SW480 (cell line): ENCODE measurements at places on chromosomes 6 and 20.

DNA sequence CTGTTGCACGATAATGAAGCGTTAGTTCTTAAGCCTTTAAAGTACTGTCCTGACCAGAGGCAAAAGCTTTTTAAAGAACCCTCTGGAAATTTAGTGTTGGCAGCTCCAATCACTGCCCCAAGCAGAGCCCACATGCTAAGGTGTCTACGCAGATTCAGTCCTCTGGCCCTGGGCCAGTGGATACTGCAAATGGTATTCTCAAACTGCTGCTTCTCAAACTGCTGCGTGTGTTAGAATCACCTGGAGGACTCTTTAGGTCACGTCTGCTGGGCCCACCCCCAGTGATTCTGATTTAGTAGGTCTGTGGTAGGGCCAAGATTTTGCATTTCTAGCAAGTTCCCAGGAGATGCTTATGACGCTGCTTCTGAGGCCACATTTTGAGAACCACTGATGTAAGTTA, 96.0 kb upstream of the CCDC28A start:
- DNase-seq, result no peak

- no peak for DNase-seq
Measured at GRCh38 chr6:31178143-31179041, 7.9 kb upstream of the POU5F1 start.

GRCh38 chr6:143555582-143555981, 44.1 kb upstream of the FUCA2 start:
- no peak for DNase-seq

DNA sequence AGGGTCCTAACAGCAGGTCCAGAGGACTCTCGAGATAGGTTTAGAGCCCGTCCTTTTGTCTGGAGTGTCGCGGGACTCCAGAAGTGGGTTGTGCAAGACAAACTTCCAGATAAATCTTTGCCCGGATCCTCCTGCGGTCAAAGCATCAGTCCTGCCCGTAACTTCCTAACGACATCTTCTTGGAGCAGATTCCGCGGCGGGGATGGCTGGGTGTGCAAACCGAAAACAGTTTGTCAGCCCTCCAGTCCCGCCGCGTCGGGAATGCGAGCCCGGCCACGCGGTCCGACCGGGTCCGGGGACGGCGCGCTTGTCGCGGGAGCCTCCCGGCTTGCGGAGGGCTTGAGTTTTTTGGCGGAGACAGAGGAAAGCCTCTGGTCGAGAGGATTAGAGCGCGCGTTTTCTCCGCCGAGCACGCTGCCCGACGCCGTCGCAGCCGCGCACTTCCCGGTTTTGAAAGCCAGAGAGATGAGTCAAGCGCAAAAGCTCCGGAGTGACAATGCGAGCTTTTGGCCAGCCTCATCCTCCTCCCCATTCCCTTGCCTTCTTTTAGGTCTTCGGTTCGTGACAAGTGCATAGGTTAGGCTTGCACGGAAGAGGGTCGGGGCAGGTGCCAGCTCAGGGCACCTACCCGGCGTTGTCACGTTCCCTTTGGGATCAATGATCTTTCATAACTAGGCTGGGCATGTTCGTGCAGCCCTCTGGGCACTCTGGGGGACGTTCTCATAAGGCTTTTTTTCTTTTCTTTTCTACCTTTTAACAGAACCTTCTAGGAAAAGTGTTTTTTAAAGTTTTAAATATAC, 91.3 kb upstream of the PRDM1 start:
- peak; percentile 66 for DNase-seq

- peak; percentile 49 for DNase-seq
Measured at GRCh38 chr6:109073344-109074132, 21.1 kb downstream of the SESN1 start.

DNA sequence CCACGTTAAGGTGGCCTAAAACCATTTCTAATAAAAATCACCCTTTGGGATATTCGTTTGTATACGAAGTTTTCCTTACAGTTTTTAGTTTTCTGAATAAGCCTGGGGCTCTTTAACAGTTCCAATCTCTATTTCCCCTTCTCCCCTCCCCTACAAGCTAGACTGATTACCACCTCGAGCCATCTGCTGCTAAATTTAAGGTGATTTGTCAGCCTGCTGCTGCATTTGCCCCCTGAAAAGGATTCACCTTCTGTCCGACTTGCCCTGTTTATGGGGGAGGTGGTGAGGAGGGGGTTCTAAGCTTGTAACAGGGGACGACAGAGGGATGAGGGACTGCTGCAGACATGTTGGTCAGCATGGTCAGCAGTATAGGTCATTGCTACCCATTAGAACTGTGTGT, 146.3 kb downstream of the JARID2 start:
- no peak for DNase-seq

GRCh38 chr6:140708441-140708840, 1334.0 kb upstream of the CITED2 start:
- DNase-seq, result no peak

DNA sequence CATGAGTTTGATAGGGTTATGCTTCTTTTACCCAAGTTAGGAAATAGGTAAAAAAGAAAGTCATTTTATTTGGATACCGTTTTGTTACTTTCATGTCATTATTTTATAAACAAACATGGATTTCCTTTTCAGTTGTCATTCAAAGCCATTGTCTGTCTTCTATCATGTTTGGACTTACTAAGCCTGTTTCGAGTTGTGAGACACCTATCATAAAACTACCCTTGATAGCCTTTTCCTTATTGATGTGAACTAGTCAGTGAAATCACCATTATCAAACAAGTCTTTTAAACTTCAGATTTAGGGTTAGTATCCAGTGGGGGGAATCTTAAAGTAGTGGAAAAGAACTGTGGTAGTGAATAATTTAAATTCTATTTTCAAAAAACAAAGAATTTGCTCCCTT, 85.0 kb upstream of the KIF25 start:
- DNase-seq, result no peak

DNA sequence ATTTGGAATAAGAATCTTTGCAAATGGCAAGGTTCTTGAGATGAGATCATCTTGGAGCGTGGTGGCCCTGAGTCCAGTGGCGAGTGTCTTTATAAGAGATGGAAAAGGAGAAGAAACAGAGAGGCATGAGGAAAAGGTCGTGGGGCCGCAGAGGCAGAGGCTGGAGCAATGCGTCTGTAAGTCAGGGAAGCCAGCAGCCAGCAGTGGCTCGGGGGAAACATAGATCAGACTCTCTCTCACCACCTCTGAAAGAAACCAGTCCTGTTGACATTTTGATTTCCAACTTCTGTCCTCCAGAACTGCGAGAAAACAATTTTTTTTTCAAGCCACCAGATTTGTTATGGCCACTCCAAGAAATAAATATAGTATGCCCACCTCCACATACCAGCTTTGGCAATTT, 226.6 kb downstream of the TFAP2C start:
- no peak for DNase-seq

DNA sequence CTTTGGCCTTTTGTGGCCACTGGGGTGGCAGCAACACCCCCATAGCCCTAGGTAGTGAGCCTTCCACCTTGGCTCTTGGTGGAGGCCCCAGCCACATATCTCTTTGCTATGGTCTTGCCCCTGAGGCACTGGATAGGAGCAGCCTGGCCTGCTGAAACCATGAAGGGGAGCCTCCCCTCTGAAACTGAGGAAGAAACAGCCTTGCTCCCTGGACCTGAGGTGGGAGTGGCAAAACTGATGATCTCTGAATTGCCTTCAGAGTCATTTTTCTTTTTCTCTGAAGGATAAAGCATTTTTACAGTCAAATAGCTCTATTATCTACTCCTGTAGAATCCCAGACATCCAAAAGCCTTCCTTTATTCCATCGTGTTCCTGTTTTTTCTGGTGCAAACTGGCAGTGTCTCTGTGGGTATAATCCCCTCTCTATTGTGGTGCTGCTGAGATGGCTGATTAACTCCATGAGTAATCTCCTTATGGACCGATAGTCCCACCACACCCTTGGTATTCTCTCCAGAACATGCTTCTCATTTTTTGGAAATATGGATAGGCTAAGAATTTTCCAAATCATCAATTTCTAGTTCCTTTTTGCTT, 22.0 kb upstream of the PRSS35 start:
- no peak for DNase-seq

- DNase-seq, result peak; percentile 33
Measured at GRCh38 chr6:54874349-54875048, 27.9 kb downstream of the FAM83B start.

DNA sequence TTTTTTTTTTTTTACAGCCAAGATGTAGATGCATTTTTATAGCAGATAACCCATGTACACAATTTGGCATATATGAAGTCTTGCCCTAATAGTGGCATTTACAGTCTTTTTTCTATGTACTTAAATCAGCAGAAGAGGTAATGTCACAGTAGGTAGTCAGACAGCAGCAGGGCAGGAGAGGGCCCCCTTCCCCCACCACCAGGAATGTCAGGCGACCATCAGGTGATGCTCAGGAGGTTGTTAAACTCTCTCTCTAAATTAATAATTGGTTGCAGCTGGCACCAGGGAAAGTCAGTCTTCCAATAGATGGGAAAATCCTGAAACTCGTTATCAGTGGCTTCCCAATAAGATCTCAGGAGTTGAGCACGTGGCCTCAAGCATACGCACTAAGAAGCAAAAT, 188.0 kb upstream of the ADGRB3 start:
- DNase-seq, result no peak

DNA sequence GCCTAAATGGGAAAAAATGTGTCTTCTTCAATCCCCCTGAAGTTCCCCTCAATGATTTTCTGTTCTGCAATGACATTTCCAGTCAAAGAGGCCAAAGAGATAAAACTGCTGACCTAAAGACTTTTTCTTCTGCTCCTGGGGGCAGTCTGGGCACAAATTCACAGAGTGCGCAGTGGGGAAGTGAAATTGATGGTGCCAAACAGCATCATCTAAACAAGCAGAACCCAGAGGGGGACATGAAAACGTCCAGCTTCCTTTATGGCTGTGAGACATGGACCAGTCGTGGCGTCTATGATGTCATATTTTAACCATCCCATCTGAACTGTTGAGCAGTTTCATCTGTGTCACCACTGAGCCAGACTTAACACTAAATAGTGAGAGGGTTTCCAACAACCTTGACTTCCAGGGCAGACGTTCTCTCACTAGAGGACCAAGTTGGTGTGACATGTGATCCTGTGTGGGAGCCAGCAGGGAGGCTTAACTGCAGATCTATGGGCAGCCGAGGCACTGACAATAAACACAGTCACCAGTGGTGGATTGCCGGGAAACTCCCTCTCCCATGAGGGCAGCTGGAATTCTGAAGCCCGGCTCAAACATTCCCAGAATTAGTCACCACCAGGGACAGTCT, 12.4 kb downstream of the SCML4 start:
- peak; percentile 28 for DNase-seq

GRCh38 chr20:3923818-3924217, 34.6 kb downstream of the PANK2 start:
- no peak for DNase-seq

- DNase-seq, result no peak
Measured at GRCh38 chr6:152151920-152152319, 344.4 kb downstream of the ESR1 start.

DNA sequence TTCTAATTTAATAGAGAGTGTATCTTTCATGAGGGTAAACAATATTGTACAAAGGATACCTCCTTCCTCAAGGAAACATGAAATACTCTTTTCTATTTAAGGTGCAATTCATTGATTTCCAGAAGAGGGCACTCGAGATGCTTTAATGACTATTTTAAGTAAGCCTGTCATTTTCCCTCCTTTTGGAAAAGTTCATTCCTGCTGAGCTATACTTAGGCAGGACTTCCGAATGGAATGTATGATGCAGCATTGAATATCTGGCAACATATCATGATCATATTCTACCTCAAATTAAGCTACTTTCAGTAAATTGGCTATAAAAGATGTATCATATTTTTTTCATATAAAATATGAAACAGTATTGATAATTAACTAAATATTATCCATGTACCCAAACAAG, 5.0 kb downstream of the DST start:
- DNase-seq, result peak; percentile 52

- DNase-seq, result no peak
Measured at GRCh38 chr6:157520117-157520406, 139.1 kb downstream of the ZDHHC14 start.

GRCh38 chr20:15380770-15381169, 1043.4 kb upstream of the FLRT3 start:
- no peak for DNase-seq

GRCh38 chr6:112991912-112992311, 644.8 kb downstream of the RFPL4B start:
- no peak for DNase-seq

GRCh38 chr20:42887281-42887680, 302.4 kb downstream of the PTPRT start:
- no peak for DNase-seq

DNA sequence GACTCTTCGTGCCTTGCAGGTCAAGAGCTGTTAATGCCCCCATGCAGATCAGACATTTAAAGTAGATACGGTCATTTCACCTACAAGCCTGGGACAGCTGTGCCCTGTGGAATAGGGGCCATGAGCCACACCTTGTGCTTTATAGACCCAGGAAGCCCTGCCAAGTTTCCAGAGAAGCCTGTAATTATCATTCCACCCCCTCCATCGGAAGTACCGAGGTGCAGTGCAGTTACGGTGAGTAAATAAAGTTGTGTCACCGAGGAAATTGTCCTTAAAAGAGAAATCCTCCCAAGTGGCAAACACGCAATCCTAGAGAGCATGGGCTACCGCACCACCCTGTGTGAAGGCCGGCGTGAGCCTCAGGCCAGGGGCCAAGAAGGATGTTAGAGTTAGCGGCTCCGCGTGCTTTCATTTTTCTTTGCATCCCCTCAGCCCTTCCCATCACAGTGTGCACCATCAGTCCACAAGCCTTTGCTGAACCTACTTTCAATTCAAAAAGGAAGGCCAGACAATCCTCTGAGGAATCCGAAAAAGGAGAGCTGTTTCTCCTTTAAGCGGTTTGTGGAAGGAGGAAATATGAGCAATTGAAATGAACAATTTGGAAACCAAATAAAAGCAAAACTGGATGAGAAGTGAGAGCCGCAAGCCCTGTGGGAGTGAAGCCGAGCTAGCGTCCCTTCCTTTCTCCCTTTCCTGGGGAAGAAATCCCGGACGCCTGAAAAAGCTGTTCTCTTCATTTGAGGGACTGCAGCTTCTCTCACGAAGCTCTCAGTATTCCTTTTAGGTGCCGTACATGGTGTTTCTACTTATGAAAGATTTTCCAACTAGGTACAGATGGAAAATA, 183.3 kb upstream of the PDE10A start:
- DNase-seq, result peak; percentile 46

- DNase-seq, result no peak
Measured at GRCh38 chr6:20583444-20583800, 49.2 kb downstream of the CDKAL1 start.

DNA sequence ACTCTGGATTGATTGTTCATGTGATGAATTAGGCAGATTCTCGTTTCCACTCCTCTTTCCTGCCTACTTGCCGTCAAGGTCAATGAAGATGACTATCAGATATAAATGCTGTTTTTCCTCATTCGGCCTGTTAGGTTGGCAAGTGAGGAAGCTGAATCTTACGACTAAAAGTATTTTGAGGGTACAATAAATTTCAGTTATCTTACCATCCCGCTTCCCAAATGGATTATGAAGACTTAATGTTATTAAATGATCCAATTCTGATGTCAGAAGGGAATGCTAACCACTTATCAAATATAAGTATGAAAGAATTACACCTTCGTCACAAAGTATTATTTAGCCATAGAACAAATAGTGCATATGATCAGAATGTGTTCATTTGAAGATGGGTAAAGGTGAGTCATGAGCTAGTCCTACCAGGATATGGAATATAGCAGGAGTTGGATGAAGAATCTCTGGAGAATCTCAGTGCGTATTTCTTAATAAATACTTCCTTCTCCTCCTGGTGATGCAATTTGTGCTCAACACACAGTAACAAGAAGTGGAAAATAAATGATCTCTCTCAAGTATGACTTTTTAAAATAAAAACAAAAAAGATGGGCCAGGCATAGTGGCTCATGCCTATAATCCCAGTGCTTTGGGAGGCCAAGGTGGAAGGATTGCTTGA, 4.6 kb downstream of the GPLD1 start:
- DNase-seq, result no peak
